ENCODE measurements at places on chromosomes 3 and 15.

DNA sequence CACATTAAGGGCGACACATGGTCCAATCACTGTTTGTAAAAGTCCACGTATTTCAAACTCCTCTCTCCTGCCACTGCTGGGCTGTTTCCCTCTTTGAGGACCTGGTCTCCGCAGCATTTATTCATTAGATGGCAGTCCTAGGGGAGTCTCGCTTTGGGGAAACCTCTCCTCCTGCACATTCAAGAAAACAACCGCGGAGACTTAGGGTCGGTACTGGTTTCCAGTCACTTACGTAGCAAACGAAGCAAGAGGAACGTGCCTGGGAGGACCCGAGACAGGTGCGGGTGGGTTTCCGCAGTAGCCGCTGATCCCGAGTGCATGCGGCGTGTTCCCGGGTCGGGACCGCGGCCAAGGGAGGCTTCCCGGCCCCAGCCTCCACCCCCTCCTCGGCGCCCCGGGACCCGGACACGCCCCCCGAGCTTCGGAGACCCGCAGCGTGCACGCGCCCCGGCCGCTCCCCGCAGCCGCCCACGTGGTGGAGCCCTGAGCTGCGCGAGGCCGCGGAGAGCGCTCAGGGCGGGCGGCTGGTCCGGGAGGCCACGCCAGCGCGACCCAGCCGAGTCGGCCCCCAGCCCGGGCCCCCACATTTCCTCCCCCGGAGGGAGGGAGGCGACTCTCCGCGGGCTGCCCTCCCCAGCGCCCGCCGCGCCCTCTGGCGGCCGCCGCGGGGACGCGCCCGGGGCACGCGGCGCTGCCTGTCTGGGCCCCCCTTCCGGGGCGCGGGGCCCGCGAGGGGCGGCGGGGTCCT, 1.1 kb upstream of the IGF1R start:
- peak; percentile 71 for DNase-seq

DNA sequence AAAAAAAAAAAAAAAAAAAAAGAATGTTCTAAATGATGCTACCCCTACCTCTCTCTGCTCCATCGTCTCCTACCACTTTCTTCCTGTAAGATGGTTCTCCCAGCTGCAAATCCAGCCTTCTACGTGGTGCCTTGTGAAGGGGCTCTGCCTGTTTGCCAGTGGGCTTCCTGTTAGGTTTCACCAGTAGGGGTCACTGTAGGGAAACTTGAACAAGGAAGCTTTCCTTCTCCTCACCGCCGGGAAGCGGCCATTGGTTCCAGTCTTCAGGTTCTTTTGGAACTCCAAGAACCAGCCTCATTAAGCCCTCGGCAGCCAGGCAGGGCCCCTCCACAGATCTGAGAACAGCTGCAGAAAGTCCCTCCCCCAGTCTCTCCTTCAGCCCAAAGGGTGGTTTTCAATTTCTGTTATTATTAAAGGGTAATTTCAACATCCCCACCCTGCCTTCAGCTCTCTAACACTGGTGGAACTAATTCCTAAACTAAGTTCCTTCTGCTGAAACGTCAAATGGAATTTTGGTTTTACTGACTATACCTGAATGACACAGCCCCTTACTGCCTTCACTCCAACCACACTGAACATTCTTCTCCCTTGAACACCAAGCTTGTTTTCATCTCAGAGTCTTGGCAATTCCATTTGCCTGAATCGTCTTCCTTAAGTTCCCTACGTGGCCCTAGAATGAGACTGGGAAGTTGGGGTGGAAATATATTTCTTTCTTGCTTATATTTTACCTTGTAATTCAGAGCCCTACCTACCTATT, 13.5 kb downstream of the MCCC1 start:
- DNase-seq: peak; percentile 32

- DNase-seq: no peak
These were observed 54.3 kb downstream of the IL20RB start for GRCh38 chr3:137012097-137012501.

DNA sequence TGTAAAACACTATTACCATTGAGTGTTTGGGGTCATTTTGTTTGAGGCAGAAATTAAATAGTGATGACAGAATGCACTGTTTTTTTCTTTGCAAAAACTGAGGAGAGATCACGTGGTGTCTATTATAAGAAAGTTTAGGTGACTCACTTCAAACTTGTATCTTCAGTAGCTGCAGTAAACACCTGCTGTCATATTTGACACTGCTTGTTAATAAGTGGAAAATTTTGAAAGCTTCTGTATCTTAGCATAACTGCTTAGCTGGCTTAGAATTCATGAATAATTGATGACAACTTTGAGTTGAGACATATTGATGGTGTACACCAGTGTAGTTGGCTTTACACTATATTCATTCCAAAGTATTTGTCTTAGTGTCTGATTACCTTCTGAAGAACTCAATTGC, 29.7 kb upstream of the MDFIC2 start:
- no peak for DNase-seq

GRCh38 chr15:75100679-75101078, 77.3 kb downstream of the PPCDC start:
- DNase-seq: no peak

DNA sequence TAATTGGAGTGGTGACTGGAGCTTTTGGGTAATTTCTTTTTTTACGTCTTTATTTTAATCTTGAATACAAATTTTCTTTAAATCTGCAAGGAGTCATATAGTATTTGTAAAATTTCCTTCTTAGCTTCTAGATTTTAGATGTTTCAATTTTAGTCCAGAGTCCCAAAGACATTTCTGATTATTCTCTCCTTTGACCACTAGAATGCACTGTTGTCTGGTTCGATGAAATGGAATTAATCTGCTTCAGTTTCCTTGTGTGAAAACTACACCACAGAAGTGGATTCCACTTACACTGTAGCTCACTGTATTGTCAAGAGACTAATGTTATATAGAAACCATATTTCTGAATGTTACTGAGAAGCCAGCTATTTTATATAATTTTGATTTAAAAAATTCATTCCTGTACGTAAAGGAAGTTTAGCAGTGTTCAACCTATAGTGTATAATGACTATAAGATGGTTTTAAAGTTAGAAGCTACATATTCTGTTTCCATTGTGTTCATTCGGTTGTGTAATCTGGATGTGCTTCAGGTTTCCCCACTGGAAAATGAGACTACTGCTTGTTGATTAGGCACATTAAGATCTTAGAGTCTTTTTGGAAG, 6.1 kb downstream of the GRAMD1C start:
- DNase-seq: peak; percentile 69

- DNase-seq: peak; percentile 65
These were observed 15.4 kb upstream of the BFSP2 start for GRCh38 chr3:133384331-133385027.

DNA sequence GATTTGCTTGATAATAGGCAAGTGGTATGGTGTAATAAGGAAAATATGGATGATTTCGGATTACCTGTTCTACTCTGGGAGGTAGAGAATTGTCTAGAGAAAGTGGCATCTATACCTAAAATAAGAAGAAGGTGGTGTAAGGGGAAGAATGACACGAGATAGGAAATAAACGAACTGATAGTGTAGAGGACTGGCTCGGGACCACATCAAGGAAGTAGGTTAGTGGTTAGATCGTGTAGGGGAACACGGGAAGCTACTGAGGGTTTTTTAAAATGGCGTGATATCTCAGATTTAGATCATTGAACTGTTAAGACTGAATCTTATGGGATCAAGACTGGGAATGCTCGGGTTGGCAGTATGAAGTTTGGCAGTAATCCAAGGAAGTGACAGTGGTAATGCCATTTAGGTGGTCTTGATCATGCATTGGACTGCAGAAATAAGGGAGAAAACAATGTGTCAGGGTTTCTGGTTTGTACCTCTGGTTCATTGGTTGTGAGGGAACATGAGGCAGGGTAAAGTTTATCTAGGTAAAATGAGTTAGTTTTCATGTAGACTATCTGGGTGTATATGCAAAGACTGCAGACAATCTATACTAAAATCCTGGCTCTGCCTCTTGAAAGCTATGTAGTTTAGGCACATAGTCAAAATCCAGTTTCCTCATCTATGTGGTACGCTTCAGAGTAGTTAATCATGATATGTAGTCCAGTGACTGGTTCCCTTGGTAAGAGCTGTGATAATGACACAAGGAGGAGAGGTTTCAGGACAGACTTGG, 7.4 kb downstream of the RPL14 start:
- DNase-seq: no peak

DNA sequence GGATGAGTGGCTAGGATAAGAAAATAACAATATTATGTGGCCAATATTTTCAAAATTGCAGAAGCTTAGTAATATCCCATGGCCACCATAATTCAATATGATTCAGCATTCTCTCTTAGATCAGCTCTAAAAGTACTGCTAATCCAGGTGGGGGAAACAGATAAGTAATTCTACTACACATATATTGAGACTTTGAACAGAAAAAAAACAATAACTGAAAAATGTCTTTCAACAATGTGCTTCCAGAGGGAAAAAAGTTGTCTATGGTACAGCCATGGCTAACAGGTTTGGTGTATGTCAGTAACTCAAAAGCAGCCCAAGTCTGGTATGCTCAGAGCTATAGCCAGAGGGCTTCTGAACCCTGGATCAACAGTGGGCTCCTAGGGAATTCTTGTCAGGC, 42.4 kb upstream of the PPIB start:
- no peak for DNase-seq

- peak; percentile 41 for DNase-seq
These were observed 631 bp upstream of the CNBP start for GRCh38 chr3:129184396-129184657.

DNA sequence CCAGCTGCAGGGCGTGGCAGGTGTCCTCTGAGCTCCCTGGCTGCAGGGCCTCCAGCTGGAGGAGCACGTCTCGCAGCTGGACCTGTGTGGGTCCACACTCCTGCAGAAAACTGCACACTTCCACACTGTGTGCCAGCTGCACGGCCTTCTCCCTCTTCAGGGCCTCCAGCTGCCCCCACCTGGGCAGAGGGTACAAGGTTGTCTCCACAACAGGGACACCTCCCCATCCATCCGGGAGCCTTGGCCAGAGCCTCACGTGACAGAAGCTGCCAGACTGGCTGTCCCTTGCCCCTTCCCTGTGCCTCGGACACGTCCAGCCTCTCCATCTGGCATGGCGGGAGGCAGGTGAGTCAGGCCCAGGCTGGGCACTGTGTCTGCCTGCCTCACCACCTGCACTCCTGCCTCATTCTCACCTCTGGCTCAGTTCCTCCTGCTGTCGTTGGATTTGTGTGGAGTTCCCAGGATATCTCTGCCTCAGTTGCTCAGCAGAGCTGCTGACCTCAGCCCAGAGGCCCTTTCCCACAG, 14.5 kb downstream of the SPTBN5 start:
- no peak for DNase-seq

DNA sequence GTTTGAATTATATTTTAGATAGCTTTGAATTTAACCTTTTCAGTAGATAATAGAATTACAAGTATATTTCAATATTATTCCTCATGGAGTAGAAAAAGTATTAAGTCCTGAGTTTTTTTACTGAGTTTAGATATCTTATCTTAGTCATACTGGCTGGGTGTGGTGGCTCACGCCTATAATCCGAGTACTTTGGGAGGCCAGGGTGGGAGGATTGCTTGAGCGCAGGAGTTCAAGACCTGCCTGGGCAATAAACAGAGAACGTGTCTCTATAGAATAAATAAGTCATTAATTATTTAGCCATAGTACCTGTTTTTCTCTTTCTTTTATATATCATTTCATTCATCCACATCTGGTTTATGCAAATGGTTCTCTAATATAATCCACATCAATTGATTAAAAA, 9.9 kb downstream of the RAP2B start:
- no peak for DNase-seq

DNA sequence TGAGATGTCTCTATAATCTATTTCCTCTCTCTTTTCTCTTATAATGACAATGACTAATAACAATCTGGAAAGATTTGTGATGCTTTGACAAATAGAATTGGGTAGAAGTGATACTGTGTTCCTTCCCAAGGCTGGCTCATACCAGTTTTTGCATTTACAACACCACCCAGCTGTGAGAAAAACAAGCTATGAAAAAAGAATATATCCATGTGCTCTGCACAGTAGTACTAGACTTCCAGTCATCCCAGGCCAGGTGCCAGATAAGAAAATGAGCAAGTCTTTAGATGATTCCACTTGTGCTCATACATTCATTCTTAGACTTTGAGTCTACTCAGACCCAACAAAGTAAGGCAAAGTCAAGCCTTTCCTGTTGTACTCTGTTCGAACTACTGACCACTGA, 350.2 kb upstream of the POU1F1 start:
- DNase-seq: no peak

DNA sequence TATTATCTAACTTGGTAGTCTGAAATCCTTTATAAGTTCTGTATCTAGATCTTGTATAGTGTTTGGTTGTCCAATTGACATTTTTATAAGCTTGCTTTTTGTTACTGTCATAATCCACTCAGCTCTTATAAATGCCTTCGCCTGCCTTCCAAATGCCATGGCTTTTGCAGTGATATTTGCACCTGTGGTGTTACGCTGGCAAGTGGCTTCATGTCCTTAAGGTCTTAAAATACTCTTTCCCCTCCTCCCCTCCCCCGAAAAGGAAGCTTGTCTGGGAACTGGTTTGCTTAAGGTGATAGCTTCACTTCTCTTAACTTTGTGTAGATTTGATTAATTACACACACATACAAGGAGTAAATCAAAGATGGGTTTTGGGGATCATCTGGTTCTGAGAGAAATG, 62.0 kb downstream of the ABHD2 start:
- DNase-seq: no peak

DNA sequence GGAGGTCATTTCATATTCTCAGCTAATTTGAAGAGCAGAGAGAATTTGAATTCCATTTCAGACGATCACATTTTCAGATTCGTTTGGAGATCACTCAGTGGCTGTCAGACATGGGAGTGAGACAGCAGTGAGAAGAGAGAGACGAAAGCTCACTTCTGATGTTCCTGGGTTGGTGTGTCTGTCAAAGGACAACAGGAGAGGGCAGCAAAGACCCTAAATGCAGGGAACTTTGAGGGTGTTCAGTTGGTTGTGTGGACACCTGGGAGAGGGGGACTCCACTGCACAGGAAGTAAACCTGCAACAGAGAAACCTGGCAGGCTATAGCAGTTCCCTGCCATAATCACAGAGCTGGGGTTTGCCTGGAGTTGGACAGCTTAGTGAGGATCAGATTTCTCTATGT, 675.1 kb downstream of the SQOR start:
- no peak for DNase-seq

DNA sequence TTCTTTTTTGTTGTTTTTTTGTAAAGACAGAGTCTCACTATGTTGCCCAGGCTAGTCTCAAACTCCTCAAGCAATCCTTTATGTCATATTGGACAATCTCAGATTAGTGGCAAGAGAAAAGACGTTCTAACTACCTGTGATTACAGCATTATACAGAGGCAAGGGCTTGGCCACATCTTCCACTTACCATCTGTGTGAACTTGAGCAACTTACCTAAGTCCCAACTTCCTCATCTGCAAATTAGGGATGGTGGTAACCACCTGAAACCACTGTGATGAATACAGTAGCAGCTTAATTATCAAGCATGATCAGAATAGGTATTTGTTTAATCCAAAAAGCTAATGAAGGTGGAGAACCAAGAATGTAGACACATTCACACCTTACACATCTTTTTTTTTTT, 16.1 kb downstream of the LRRC2 start:
- DNase-seq: no peak

DNA sequence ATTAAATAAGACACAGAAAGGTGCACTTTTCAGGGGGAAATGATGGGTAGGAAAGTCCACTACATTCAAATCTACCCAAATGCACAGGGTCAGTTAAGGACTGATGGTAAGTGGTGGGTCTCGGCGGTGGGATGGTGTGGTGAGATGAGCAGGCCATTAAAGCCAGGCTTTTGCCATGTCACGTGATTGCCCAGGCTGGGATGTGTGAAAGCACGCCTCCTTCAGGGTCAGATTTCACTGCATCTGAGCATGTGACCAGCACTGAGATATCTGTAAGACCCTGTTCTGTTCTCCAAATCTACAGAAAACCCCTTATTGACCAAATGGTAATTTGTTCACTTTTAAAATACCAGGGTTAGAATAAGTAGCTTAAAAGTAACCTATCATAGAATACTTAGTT, 301.5 kb downstream of the MEX3B start:
- no peak for DNase-seq

All from pons (tissue), 1 donor.